Ammon's horn (tissue), 1 donor: ENCODE measurements at places on chromosomes 11 and 22.

GRCh38 chr11:61771985-61772455 is 19.6 kb downstream of the MYRF start:
- no peak for DNase-seq

DNA sequence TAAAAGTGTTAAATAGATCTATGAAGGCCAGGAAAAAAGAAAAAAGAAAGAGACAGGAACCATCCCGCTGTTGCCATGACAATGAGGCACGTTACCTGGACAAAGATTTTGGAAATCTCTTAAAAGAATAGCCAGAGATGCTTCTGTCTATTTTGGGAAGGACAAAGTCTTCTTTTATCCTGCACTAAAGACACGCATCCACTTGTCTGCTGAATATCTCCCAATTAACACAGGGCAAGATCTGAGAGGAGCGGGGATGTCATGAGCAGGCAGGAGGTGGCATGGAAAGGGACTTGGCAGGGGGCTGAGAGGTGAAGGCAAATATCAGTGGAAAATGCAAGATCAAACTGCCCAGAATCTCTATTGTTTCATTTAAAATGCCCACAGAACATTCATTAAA is 153.8 kb upstream of the BLID start:
- DNase-seq = no peak

GRCh38 chr11:61158691-61159381 is 2.4 kb downstream of the VPS37C start:
- DNase-seq = no peak

GRCh38 chr22:37753746-37754145 is 54.0 kb upstream of the GCAT start:
- no peak for DNase-seq

GRCh38 chr11:73366265-73366610 is 10.0 kb upstream of the RELT start:
- no peak for DNase-seq

GRCh38 chr11:62125881-62126280 is 2.1 kb downstream of the INCENP start:
- no peak for DNase-seq

DNA sequence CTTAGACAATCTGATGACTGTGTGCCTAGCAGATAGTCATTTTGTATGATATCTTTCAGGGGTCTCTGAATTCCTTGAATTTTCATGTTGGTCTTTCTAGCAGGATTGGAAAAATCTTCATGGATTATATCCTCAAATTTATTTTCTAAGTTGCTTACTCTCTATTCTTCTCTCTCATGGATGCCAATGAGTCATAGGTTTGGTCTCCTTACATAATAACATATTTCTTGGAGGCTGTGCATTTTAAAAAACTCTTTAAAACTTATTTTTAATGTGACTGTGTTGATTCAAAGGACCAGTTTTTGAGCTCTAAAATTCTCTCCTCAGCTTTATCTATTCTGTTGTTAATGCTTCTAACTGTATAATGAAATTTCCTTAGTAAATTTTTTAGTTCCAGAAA is 198.7 kb downstream of the AASDHPPT start:
- no peak for DNase-seq

GRCh38 chr11:118055966-118056365 is 20.9 kb upstream of the TMPRSS4 start:
- DNase-seq = no peak
